ENCODE measurements at places on chromosomes 3 and 15.

GRCh38 chr3:182524711-182525401, 268.4 kb upstream of the ATP11B start:
- DNase-seq, result no peak

GRCh38 chr15:38134252-38134651, 118.4 kb upstream of the SPRED1 start:
- no peak for DNase-seq

- no peak for DNase-seq
Measured at GRCh38 chr15:94236608-94237007, 5.2 kb downstream of the MCTP2 start.

- DNase-seq, result no peak
Measured at GRCh38 chr15:75655931-75656330, 8.2 kb downstream of the SNX33 start.

DNA sequence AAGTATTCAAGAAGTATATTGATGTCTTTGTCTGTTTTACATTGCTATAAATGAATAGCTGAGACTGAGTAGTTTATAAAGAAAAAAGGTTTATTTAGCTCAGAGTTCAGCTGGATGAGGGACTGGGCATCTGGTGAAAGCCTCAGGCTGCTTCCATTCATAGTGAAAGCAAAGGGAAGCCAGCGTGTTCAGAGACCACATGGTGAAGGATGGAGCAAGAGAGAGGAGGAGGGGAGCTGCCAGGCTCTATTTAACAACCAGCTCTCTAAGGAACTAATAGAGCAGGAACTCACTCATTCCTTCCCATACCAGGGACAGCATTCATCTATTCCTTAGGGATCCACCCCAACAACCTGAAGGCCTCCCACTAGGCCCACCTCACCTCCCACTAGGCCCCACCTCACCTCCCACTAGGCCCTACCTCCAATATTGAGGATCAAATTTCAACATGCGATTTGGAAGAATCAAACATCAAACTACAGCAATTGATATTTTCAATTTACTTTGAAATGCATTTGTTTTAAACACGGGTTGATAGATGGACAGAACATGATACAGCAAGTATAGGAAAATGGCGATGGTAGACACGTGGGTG, 167.5 kb upstream of the HES1 start:
- DNase-seq, result no peak

DNA sequence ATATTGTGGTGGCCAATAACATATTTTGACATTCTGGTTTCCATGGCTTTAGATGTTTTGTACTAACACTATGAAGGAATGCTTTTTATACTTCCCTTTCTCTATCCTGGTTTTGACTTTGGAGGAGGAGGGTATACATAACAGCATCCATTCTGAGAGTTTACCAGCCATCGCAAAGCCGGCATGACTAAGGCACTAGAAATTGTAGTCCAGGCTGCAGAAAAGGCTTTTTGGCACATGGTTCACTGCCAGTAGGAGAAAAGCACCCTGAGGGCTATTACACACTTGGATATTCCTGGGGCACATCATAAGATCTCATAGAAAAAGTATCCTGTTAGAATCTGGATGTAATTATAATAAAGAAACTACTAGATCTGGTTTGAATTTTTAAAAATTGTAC, 101.8 kb downstream of the STT3B start:
- DNase-seq, result no peak

- no peak for DNase-seq
Measured at GRCh38 chr3:46191730-46192129, 16.4 kb downstream of the CCR1 start.

GRCh38 chr15:40192942-40193341, 32.1 kb downstream of the BUB1B start:
- no peak for DNase-seq

GRCh38 chr3:42852441-42852840, 23.2 kb downstream of the CYP8B1 start:
- DNase-seq, result no peak

DNA sequence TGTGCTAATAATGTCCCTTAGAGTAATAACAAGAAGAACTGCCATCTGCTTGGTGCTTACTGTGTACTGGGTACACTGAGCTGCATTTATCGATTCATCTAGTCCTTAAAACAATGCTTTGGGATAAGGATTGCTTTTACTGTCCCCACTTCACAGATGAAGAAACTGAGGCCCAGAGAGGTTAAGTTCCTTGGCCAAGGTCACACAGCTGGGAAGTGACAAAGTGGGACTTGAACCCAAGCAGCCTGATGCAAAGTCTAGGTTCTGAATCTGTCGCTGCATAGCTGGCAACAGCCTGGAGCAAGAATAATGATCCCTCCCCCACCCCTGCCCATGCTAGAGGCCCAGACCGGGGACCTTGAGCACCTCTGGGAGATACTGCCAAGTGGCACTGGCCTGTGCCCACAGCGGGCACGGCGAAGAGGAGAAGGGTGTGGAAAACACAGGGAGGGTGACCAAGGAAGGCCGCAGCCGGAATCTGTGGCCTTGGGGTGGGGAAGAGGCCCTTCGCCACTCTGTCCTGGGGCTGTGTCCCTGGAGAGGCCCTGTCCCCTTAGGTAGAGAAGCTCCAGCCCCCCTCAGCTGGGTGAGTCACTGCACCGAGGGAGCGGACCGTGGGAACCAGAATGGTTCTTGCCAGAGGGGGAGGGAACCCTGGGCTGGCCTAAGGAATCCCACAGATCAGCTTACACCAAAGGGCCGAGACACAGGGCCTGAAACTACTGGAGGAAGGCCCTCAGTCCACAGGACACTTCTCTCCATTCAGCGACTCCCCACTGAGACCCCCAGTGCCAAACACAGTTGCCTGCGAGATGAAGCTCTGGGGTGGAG, 3.5 kb downstream of the PLXND1 start:
- no peak for DNase-seq

GRCh38 chr3:94561094-94561493, 498.2 kb downstream of the NSUN3 start:
- no peak for DNase-seq

- DNase-seq, result no peak
Measured at GRCh38 chr15:90675464-90675863, 41.7 kb upstream of the BLM start.
